ENCODE measurements at places on chromosomes 1 and 21.

DNA sequence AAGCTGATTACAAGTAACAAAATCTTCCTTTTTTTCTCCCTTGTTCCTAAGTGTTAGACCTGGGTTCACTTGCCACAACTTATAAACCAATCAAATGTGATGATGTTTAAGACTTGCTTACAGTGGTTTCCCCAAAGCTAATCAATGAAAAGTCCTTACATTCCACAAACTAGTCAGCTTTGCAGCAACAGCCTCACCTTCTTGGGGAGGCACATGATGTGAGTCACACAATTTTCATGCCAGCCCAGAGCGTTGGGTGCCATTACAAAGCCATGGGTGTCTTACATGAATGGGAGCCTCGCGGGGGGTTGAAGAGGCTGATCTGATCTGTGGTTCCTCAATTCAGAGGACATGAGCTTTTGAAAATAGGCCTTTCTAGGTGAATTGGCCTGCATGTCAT, 91.6 kb upstream of the UBE2U start:
- DNase-seq = no peak

DNA sequence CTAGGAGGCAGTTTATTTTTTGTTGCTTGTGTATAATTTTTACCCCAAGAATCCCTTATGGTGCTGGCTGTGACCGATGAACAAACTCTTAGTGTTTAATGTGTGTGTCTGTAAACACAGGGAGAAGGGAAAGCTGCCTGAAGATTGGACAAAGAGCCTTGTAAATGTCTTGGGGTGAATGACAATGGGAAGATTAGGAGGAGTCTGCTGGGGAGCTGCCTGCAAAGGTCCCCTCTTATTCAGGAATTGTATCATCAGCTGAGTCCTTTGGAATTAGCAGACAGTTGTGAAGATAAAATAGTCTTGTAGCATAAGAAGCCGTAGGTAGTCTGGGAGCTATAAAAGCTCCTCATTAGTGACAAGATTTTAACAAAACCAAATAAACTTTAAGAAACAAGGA, 88.4 kb downstream of the RUNX1 start:
- no peak for DNase-seq

- peak; percentile 49 for DNase-seq
Observed at GRCh38 chr1:184792450-184792969, 37.9 kb upstream of the EDEM3 start.

GRCh38 chr1:28601696-28602095, 9.6 kb downstream of the RAB42 start:
- no peak for DNase-seq

- DNase-seq = no peak
Observed at GRCh38 chr1:57576756-57577155, 152.9 kb upstream of the DAB1 start.
